ENCODE measurements at places on chromosomes 5 and 9.

GRCh38 chr5:65482736-65483545, 1.2 kb upstream of the ADAMTS6 start:
- no peak for DNase-seq

DNA sequence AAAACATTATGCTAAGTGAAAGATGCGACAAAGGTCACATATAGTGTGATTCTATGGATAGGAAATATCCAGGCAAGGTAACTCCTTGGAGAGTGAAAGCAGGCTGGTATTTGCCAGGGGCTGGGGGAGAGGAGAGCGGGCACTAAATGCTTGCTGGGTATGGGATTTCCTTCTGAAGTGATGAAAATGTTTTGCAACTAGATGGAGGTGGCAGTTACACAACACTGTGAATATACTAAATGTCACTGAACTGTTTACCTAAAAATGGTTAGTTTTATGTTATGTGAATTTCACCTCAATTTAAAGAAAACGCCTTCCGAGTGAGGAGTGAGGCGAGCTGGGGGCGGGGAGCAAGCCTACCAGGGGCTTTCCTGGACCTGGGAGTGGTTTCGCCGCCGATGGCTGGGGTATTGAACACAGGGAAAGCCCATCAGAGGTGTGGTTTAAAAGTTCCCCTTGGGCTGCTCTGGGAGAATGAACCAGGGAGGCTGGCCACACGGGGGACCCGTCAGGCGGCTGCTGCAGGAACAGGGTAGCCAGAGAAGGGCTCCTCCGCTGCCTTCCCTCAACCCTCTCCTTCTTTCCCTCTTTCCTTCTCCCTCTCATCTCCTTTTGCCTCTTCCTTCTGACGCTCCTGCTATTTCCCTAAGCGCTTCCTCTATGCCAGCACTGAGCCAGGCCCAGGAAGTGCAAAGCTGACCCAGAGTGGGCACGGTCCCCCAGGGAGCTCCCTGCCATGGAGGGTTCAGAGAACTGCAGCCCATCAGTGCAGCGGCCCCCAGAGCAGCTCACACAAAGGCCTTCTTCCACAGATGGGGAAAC, 4.9 kb downstream of the AKNA start:
- DNase-seq: no peak

GRCh38 chr9:109969011-109969410, 189.0 kb downstream of the PALM2AKAP2 start:
- DNase-seq: no peak

GRCh38 chr5:1878050-1878849, 4.5 kb downstream of the IRX4 start:
- DNase-seq: no peak

- no peak for DNase-seq
Observed at GRCh38 chr9:33164138-33164809, 2.9 kb downstream of the B4GALT1 start.

- no peak for DNase-seq
Observed at GRCh38 chr9:87238545-87238944, 259.1 kb upstream of the DAPK1 start.

DNA sequence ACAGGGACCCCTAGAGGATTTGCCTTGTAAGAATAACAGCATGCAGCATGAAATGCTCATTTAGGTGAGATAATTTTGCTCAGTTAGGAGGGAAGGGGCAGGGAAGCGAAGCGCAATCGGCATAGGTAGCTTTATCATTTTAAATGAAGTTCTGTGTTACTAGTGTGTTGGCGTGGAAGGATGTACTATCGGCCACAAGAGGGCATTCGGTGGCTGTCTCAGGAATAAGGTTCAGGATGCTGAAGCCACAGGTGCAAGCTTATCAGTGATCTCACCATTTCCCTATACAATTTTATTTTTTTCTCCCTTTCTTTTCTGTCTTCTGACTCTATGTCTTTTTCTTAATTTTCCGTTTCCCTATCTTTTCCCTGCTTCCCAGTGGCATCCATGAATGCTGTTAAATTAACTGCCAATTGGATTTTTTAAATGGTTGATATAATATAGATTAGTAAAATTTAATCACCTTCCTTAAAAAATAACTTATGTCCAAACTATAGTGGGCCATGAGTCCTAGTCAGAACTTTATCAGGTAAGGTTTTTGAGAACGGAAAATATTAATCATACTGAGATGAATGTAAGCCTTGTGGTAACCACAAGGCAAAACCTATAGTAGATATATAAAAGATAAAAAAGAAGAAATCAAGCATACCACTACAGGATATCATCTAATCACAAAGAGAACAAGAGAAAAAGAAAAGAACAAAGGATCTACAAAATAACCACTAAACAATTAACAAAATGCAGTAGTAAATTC, 1.2 kb upstream of the INSL6 start:
- peak; percentile 41 for DNase-seq

- DNase-seq: no peak
Observed at GRCh38 chr5:72093217-72093616, 14.1 kb upstream of the MAP1B start.

GRCh38 chr5:88770276-88771257, 112.4 kb downstream of the MEF2C start:
- no peak for DNase-seq

DNA sequence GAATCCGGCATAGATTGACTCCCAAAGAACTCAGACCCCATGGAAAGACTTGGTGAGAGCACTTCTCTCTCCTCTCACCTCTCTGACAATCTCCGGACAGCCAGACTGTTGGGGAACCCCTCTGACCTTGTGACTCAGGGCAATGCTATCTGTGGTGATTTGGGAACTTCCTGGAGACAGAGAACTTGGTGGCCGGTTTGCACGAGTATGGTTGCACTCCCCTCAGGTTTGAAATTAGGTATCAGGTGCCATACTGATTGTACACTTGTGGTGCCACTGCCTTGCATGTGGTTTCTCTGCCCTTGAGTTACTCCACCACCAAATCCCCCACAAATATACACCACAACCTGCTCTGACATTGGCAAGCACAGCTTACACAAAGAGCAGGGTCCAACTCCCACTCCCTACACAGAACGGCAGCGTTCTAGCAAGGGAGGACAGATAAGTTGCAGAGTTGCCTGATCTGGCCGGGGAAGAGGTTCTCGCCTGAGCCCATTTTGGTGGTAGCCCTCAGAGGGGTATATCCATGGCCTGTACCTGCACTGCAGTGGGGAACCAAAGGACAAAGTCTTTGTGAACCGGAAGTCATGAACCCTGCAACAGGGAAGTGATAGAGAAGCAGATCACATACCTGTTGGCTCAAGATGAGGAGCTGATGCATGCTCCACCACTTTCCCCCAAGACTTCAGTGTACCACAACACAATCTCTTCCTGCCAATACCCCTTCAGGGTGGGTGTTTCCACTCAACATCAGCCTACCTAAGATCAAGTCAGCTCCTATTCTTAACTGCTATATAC, 255.1 kb downstream of the MCTP1 start:
- DNase-seq: no peak

GRCh38 chr9:18568973-18569372, 95.0 kb downstream of the ADAMTSL1 start:
- peak; percentile 88 for DNase-seq

DNA sequence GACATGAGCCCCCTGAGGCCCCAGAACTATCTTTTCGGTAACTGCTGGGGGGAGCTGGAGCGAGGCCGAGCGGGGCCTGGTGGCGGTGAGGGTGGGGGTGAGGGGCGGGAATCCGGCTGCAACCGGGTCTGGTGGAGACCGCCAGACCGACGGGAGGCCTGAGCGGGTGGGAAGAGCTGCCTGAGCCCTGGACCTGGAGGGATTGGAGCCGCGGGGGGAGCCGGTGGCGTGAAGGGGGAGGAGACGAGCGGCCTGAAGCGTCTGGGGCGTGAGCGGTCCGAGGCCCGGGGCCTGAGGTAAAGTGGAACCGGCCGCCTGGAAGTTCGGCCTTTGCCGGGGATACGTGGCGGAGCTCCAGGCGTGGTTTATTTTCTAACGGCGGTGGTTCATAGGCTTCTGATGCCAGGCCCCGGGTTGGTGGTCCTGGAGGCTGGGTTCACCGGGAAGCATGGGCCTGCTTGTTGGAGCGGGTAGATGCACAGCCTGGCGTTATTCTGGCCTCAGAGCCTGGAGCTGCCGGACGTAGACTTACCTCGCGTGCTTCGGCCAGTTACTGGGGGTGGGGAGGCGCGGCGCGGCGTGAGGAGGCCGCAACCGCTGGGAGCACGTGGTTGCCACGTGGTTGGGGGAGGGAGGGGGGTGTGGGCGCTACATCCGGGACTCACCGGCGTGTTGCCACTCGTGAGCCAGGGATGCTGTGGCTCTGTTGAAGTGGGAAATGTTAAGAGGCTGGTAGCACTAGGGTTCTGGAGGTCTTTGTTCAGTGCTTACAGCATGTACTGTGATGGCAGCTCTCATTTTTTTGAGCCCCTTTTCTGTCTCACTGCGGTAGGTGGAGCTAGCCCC, 544 bp downstream of the NPM1 start:
- DNase-seq: peak; percentile 3

GRCh38 chr9:27601396-27601795, 28.1 kb upstream of the C9orf72 start:
- DNase-seq: no peak

DNA sequence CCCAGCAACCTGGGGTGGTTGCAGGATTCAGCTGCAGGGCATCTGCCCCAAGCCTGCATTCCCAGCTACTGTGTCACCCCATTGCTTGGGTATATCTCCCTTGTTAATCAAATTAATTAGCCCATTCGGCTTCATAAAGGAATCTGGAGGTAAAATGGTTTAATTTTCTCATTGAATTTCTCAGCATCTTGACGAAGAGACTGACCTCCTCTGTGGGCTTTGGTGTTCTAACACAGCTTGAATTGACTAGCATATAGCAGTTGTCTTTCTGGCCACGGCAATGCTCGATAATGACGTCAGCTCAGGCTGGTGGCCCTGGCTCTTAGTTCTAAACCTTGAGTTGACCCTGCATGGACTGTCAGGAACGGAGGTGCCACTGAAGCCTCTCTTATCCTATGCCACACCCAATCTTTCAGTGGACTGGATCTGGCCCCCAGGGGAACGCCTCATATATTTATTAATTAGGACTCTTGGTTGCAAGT, 72.4 kb downstream of the MSX2 start:
- DNase-seq: no peak

- DNase-seq: no peak
Observed at GRCh38 chr9:28808042-28808441, 1234.8 kb upstream of the C9orf72 start.

DNA sequence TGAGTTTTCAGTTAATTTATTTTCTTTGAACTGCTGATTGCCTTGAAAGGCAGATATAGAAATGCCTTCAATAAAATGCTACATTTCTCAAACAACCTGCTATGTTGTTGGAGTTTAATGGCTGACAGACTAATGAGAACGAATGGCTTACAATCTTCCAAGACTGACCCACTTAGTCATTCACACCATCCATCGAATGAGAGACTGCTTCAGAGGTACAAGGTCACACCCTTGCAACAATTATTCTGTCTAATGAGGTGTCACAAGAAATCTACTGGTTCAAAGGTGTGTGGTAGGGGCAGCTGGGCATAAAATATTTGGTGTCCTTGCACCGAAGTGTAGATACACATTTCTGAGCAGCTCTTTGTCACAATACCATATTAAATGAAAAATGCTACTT, 18.3 kb downstream of the PTPRD start:
- DNase-seq: no peak

DNA sequence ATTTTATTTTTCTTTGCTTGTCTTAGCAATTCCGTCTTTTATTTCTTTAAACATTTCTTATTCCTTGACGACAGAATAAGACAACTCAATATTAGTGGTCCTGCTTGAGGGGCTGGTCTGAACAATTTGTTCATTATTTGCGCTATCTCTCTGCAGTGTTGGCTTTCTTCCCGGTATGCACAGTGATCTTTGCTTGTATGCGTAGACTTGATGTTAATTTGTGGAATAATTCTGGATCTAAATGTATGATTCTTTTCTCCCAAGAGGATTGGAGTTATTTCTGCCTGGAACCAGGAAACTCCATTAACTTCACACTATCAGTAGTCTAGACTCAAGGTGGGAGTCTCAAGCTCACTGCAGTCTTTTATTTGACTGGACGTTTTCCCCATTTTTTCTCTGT, 80.4 kb downstream of the KDM4C start:
- DNase-seq: no peak

GRCh38 chr9:116345393-116345792, 191.8 kb downstream of the PAPPA start:
- DNase-seq: no peak

DNA sequence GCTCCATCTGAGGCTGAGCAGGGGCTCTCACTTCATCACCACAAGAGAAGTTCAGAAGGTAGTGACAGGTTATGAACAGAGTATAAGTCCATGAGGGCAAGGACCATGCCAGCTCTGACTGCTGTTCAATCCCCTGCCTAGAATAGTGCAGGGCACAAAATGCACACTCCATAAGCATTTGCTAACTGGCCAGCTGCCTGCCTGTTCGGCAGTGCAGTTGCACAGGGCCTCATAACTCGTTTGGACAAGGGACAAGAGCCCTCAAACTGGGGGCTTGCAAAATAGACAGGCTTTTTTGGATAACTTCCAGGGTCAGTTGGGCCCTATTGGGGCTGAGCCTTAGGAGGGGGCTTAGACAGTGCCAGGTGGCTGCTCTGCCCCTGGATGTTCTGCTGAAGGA, 21.1 kb downstream of the SPARC start:
- peak; percentile 2 for DNase-seq

GRCh38 chr9:87883990-87884389, 1.3 kb downstream of the SPATA31E1 start:
- no peak for DNase-seq

DNA sequence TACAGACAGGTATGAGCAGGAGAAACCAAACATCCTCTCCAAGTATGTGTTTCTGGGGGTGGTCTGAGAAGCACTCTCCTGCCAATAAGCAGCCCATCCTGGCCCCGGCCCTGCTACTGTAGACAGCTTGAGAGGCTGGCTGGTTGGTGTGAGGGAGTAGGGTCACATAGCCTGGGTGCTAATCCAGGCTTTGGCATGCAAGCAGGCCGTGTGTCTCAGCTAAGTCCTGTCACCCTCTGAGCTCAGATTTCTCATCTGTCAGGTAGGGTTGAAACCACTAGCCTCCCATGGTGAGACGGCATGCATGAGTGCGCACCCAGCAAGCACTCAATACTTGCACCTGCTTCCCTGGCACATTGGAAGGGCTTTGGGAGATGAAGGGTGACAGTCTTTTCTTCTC, 49.8 kb upstream of the PHYKPL start:
- DNase-seq: no peak

DNA sequence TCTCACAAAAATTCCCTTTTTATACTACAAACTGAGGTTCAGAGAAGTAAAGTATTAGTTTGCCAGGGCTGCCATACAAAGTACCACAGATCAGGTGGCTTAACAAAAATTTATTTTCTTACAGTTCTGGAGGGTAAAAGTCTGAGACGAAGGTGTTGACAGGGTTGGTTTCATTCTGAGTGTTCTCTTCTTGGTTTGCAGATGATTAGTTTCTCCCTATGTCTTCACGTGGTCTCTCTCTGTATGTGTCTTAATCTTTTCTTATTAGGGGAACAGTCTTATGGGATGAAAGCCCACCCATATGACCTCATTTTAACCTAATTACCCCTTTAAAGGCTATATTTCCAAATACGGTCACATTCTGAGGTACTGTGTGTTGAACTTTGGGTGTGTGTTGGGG, 274.2 kb downstream of the BRINP1 start:
- no peak for DNase-seq

DNA sequence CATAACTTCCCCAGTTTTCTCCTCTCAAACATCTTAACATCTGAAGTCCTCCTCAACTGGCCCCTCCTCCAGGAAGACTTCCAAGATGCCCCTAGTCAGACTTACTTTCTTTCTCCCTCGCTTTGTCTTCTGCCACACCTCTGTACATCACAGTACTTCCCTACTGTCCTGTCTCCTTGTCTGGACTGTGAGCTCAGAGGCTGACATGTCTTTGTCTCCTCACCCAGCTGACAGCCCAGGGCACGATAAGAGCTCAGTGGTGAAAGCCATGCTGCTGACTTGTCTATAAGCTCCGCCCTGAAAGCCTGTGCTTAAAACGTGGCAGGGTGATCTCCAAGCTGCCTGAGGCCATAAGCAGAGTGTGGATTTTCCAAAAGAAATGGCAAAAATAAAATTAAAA, 33.0 kb upstream of the SLC25A51 start:
- no peak for DNase-seq
